ENCODE measurements at places on chromosomes 11 and 22.

GRCh38 chr11:132864811-132865576, 667.3 kb downstream of the OPCML start:
- no peak for DNase-seq

DNA sequence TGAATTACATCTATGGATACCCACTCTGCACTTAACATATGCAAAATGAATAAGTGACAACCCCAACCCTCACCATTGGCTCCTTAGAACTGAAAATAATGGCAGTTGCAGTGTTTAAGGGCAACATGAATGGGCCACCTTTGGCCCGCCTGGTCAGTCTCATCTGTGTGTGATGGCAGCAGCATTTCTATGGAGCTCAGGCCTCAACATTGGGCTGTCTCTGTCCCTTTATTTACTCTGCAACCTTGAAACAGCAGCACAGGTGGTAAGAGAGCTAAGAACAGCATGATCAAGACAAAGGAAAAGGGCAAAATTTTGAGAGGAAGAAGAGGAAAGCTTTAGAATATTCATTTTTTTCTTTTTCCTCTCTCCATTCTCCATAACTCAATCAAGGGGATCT, 38.3 kb upstream of the TMEM135 start:
- no peak for DNase-seq

GRCh38 chr11:665704-666281, 28.7 kb downstream of the DRD4 start:
- DNase-seq, result no peak

- DNase-seq, result no peak
Observed at GRCh38 chr22:46937939-46938338, 175.5 kb downstream of the TBC1D22A start.

- DNase-seq, result no peak
Observed at GRCh38 chr11:30538251-30538650, 47.9 kb downstream of the MPPED2 start.

DNA sequence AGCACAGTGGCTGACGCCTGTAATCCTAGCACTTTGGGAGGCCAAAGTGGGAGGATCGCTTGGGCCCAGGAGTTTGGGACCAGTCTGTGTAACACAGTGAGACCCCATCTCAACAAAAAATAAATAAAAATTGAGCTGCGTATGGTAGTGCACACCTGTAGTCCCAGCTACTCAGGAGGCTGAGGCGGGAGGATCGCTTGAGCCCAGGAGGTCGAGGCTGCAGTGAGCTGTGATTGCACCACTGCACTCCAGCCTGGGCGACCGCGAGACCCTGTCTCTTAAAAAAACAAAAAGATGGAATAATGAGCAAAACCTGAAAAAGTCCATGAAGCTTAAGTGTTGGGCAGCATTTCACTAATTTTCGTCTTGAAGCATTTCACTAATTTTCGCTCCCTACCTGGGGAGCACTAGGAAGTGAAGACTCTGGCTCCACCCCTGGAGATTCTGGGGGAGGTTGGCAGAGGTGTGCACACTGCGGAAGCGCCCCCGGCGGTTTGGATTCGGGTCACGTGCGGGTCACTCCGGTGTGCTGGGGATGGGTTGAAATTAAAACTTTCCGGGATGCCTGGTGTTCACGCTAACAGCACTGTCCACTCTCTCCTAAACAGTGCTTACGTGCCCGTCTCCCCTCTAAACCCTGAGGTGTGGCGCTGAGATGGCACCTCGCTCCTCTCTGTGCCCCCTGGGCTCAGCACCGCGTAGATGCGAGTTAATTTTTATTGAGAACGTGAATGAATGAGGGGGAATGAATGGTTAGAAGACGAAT, 906 bp upstream of the NAA40 start:
- peak; percentile 78 for DNase-seq

- DNase-seq, result peak; percentile 37
Observed at GRCh38 chr11:2301631-2302305, at the start of the genes C11orf21 and TSPAN32. Gene C11orf21 (minus strand): TSS chr11:2301918. CDS start chr11:2301808, 110 bp downstream. Gene TSPAN32 (plus strand): TSS chr11:2302013. CDS start chr11:2302150, 137 bp downstream.

GRCh38 chr11:124863137-124863825, 2.0 kb upstream of the ROBO3 start:
- DNase-seq, result no peak

- DNase-seq, result no peak
Observed at GRCh38 chr11:126592496-126593410, 237.3 kb downstream of the ST3GAL4 start.

GRCh38 chr11:128409476-128409875, 177.9 kb downstream of the ETS1 start:
- DNase-seq, result no peak

GRCh38 chr11:132222345-132222744, 851.9 kb downstream of the NTM start:
- no peak for DNase-seq

GRCh38 chr11:70734379-70734778, 336.1 kb downstream of the CTTN start:
- DNase-seq, result no peak

- DNase-seq, result peak; percentile 37
Observed at GRCh38 chr11:66277471-66278362, at the start of gene CNIH2. Gene CNIH2 (plus strand): TSS chr11:66278175. CDS start chr11:66278457, 282 bp downstream.

GRCh38 chr11:31761636-31762035, 49.5 kb downstream of the PAX6 start:
- DNase-seq, result no peak

DNA sequence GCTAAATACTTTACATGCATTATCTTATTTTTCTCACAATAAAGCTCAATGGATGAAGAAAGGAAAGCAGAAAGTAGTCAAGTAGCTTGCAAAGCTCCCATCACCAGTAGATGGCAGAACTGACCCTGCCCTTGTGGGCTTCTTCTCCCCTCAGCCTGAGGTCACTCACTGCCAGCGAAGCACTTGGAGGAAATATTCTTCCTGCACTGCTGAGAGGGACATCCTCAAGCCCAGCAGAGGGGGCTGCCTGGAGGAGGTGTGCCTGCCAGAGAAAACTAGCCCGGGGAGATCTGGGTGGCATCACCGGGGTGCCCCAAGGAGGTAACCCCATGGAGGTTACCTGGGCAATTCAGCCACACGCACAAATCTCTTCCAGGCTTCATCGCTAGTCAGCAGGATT, 6.6 kb downstream of the APOL4 start:
- DNase-seq, result peak; percentile 58

DNA sequence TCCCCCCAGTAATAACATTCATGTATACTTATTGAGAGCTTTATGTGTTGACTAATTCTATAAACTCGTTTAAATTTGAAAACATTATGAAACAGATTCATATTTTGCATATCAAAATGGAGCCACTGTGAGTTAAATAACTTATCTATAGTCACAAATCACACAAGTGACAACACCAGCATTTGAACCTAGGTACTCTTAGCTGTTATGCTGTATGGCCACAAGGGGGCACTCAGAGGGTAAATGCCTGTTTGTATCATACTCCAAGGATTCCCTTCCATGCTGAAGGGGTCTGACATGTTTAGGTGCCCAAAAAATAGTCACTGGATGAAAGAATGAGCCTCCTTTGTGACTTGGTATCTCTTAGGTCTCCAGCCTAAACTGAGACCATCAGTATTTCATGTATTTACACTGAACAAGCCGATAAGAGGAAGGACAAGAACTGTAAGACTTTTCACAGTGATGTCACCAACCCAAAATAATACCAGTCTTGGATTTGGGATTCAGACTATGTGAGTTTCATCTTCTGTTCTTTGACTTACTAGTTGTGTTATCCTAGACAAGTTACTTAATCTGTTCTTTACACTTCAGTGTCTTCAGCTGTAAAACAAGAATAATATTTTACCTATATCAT, 12.2 kb upstream of the OR52D1 start:
- peak; percentile 60 for DNase-seq

DNA sequence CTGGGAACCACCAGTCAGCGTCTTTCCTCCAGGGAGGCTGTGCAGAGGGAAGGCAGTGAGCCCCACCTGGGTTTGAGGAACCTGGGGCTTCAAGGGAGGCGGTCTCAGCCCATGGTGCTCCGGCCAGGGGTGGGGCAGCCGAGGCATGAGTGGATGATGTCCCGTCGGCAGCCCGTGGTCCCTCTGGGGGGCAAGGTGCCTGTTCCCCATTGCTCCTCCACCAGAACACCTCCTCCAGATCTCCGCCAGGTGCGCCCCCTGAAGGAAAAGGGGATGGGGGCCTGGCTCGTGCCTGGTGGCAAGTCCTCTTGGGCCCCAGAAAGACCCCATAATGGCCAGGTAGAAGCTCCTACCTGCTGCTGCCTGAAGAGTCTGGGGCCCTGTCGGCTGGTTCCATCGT, 94.1 kb downstream of the KCNQ1 start:
- no peak for DNase-seq

GRCh38 chr11:57368845-57369232, 12.1 kb downstream of the PRG3 start:
- DNase-seq, result no peak

GRCh38 chr11:34836958-34837856, 79.0 kb downstream of the APIP start:
- no peak for DNase-seq

DNA sequence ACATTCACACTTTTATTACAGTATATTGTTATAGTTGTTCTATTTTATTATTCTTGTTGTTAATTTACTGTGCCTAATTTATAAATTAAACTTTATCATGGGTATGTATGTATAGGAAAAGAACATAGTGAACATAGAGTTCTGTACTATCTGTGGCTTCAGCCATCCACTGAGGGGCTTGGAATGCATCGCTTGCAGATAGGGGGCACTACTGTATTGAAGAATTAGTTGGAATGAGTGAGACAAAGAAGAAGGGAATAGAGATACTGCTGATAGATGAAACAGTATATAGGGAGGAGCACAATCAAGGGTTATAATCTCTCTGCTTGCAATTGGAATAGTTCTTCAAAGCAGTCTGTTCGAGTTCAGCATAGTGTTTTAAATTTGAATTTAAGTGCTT, 432.2 kb downstream of the RAB38 start:
- no peak for DNase-seq

DNA sequence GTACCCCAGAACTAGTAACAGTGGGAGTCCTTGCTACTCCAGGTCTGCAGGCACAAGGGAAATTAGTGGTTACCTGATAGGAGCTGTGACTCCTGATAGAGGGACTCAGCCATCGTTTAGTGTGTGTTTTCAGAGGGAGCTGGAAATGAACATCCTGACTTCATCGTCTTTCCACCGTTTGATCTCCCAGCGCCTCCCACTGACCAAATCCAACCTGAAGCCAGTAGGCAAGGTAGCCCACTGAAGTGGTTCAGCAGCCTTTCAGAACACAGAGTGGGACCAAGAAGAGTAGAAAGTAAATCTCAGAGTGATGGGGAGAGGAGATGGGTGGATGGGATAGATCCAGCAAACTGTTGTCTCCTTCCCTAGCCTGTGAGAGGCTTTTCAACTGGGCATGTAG, 385.9 kb downstream of the INSC start:
- no peak for DNase-seq

GRCh38 chr11:71083105-71083504, 169.3 kb downstream of the SHANK2 start:
- no peak for DNase-seq

Data from OCI-LY7 (cell line).